ENCODE measurements at places on chromosomes 7 and 10.

- DNase-seq: no peak
Measured at GRCh38 chr10:133110609-133111275, 23.0 kb downstream of the ADGRA1 start.

DNA sequence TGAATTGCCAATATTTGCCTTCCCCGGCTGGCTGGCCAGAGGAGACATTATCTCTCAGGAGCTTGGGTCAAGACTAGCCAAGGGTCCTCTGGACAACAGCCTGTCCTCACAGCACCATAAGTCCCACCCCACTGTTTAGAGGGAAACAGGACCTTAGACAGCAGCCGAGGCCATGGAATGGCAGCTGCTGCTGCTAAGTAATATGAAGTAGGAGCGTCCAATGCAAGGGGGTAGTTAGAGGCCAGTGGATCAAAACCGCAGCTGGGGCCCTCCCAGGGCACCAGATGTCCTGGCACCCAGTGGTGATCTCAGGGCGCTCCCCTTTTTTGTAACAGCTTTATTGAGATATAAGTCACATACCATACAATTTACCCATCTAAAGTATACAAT lies 12.9 kb upstream of the KCP start:
- DNase-seq: no peak

DNA sequence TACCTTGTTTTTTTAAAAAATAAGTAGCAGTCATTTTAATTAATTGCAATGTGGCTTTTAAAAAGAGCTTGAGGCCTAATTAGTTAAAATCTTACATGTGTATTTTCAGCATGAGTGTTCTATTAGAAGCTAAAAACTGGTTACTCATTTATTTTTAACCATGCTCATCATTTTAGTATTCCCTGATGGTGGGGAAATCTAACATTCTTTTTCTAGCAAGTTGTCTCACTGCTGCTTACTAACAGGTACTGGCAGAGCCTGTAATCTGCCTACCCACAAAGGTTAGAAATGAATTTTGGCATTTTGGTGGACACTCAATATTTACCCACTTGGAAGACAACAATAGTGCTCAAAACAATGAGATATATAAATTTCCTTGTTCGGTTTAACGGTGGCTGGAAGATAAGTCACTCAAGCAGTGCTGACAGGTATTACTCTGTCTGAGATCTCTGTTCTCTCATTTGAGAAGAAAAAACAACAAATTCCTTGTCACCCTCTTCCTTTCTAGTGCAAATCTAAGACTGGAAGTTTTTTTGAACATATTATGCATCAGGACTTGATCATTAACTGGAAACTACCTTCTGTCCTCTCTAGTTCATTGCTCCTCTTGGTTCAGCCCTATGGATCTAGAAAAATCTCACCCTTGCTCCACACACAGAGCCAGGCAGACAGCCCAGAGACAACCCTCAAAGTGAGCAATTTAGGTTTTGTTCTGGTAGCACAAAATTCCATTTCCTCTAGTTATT lies 83.3 kb downstream of the VWDE start:
- DNase-seq: no peak

GRCh38 chr7:898855-899681 lies 22.7 kb downstream of the GET4 start:
- no peak for DNase-seq

DNA sequence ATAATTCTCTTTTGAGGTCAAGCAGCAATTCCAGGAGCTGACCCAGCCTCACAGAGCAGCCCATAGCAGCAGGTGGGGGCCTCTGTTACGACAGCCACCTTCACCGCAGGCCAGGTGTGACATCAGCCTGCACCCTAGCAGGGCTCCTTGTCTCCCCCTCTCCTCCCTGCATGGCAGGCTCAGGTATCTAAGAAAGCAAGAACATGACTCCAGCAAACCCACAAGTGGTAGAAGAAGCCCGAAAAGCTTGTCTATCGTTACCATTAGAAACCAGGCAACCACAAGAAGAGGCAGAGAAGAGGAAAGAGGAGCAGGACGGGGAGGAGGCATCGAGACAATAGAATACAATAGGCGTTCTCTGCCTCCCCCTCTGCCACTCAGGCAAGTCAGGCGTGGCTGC lies 104.0 kb upstream of the PRR15 start:
- no peak for DNase-seq
